ENCODE measurements at places on chromosomes 13 and 19.

DNA sequence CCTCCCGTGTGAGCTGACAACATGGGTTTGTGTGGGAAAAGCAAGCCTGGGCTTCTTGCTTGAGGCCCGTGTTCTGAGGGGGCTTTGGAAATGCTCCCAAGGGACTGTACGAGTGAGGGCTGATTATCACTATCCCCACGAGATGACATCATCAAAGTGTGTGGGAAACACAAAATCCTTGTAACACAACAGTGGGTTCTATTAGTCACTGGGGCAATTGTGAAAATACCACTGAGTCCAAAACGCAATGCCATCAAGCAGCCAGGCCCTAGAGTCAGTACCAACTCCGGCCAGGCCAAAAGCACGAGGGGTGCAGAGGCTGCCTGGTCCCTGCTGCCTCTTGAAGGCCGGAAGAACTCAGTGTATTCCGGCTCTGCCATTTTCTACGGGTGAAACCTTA lies 29.6 kb downstream of the CAPS start:
- DNase-seq, result no peak

GRCh38 chr19:13909430-13909829 lies 3.4 kb downstream of the CC2D1A start:
- no peak for DNase-seq

DNA sequence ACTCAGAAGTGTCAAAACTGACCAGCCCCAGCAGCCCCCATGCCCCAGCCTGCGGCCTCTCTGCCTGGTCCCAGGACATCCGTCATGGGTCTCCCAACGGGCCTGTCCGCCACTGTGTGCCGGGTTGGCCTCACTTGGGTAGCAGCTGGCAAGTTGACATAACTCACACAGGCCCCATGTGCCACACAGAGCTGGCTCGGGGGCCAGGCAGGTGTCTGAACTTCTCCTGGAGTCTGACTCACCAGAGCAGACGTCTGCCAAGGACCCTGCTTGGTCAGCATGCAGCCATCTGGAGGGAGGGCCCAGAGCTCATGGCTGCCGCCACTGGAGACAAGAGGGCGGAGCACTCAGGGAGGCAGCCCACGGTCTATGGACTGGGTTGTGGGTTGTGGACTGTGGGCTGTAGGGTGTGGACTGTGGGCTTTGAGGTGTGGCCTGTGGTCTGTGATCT lies 32.0 kb upstream of the TMEM255B start:
- no peak for DNase-seq

GRCh38 chr13:75139291-75139690 lies 342.7 kb downstream of the TBC1D4 start:
- DNase-seq, result no peak

GRCh38 chr13:94822356-94822755 lies 110.0 kb upstream of the SOX21 start:
- DNase-seq, result no peak

DNA sequence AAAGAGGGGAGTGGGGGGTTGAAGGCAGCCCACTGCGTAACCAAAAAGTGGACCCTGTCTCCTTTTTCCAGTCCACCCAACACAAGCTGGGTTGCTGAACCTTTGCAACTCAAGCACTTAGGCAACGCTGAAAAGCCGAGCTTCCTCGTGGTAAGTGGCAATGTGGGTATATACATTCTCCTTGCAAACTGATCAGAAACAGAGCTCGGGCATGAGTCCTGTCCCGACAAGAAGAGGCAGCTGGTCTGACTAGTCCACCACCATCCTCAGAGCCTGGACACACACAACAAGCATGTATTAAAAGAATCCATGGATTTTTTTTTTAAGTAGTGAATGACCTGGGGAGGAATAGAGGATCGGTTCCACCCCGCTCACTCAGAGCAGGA lies 240.6 kb upstream of the ZNF507 start:
- no peak for DNase-seq

- DNase-seq, result no peak
Measured at GRCh38 chr13:103356226-103356864, 290.1 kb upstream of the SLC10A2 start.

- DNase-seq, result no peak
Measured at GRCh38 chr13:60351855-60352615, 45.0 kb upstream of the TDRD3 start.

DNA sequence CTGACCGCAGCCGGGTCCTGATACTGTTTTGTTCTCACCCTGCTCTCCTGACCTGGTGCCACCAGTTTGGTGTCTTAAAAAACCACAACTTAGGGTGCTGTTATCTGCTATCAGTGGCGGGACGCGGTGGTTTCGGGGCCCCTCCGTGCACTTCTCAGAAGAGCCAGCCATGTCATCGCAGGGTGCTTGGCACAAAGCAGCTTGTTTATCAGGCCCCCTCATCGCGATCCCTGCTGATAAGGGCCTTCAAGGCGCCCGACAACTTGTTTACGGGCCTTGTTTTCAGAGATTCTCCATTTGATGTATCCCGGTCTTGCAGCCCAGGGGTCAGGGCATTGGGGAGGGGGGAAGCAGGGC lies 58.1 kb upstream of the KLF2 start:
- DNase-seq, result no peak
